ENCODE measurements at places on chromosomes 7 and 10.
A peak's percentile ranks its signal among the peaks of the same experiment; 100 is the strongest.

- no peak for DNase-seq
Measured at GRCh38 chr10:98892523-98892922, 343.1 kb downstream of the HPSE2 start.

DNA sequence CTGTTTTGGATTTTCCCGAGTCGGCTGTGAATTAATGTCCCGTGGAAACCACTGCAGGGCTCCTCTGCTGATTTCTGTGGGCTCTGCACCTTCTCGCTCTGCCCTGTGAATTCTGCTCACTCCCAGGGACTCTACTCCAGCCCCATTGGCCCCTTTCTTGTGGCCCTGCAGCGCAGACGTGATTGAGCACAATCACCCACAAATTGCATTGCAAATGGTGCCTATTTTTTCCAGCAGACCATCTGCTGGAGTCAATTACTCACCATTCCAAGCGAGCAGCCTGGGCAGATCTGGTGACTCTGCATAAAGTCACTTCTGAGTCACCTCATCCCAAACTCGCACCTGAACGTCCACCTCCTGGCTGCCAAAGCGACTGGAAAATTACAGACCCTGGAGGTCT, 235.8 kb downstream of the PAXIP1 start:
- no peak for DNase-seq

GRCh38 chr10:11414314-11415038, 197.0 kb downstream of the USP6NL start:
- DNase-seq: no peak

DNA sequence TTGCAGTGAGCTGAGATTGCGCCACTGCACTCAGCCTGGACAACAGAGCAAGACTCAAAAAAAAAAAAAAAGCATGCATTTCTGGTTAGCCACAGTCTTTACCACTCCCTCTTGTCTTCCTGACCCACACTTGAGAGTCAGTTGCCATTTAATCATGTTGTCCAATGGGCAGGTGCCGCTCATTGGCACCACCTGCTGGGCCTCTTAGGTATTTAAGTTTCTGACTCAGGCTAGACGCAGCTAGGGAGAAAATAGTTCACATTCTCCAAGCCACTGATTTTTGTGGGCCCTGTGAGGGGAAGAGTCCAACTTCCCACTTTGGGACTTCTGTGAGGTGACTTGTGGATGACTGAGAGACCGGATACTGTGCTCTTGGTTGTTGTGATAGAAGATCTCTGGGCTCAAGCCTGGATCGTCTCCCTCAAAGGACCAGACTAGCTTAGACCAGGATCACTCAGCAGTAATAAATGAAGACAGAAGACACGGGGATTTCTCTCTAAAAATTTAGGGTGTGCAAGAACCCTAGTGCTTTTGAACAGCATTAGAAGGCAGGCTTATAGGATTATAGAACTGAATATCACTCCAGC, 26.8 kb upstream of the SORCS3 start:
- DNase-seq: no peak

DNA sequence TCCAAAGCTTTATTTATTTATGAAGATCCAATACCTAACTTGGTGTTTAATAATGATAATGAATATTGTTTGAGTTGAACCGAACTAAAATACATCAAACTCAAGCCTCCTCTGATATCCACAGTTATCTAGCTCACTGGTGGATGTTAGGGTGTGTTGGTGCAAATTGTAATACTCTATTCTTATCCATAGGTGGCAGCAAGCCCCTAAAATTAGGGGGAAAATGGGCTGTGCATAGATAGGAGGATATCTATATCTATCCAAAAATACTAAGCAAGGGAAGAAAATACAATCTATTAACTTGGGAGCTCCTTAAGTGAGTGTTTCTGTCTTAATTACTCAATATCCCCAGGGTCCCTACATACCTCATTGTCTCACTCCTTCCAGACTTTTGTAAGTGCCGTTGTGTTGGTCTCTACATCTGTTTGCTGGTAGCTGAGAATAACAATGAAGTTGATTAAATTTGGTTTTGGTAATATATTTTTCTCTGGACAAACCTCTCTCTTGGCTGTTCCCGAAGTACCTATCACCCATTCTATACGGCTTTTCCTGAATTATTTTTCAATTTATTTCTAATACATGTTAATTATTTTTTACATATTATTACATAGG, 55.0 kb upstream of the VWDE start:
- peak; percentile 59 for DNase-seq

GRCh38 chr10:17643339-17643754, 604 bp upstream of the STAM start:
- DNase-seq: peak; percentile 64

DNA sequence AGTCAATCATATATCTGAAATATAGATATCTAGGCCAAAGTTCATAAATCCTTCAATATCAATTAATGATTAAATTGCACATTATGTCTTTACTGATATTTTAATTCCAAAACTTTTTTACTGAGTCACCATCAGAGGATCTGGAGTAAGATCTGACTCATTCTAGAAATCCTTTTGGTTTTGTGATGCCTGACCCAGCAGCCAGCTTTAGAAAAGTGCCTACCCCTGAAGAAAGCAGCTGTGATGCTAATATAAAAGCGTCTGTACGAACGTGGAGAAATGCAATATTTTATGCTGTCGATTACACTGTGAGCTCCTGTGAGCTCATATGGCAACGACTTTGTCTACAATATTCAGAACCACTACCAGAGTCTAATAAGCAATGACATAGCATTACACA, 142.5 kb upstream of the LRRTM3 start:
- no peak for DNase-seq

- DNase-seq: no peak
Measured at GRCh38 chr10:16662923-16663322, 141.2 kb upstream of the C1QL3 start.

- peak; percentile 47 for DNase-seq
Measured at GRCh38 chr7:17299483-17299991, 1.1 kb downstream of the AHR start.

- peak; percentile 84 for DNase-seq
Measured at GRCh38 chr7:91034459-91035368, 229.5 kb upstream of the FZD1 start.

DNA sequence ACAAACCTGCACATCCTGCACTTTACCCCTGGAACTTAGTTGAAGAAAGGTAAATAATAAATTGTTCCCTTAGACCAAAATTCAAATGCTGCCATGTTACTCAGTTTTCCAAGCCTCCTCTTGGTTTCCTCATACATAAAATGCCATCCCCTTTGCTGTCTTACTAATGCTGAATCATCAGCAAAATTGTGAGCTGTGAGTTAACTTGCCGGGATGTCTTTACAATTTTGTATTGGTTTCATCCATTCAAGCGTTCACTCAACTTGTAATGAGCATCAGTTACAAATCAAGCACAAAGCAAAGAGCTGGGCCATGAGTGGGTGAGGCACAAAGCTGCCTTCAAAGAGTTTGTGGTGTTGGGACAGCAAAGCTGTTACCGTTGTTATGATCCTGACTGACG, 395.8 kb upstream of the ZMIZ1 start:
- DNase-seq: no peak

DNA sequence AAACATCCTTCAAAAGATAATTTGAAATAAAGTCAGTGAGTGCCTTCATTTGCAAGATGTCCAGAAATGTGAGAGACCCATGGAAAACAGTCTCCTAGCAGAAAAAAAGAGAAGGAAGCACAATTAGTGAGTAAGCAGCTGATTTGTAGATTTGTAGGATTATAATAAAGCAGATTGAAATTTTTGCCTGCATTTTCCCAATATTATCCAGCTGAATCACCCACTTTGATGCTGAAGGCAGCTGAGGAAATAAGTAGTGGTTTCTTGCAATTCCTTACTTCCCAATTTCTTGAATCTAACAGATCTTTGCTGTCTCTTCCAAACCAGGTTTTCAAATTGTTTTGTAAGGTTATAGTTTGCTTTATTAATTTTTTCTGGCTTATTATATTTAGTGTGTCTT, 181.4 kb downstream of the GNAT3 start:
- DNase-seq: no peak

Measured in NCI-H345 (cell line).